ENCODE measurements at places on chromosomes 6 and 20.

DNA sequence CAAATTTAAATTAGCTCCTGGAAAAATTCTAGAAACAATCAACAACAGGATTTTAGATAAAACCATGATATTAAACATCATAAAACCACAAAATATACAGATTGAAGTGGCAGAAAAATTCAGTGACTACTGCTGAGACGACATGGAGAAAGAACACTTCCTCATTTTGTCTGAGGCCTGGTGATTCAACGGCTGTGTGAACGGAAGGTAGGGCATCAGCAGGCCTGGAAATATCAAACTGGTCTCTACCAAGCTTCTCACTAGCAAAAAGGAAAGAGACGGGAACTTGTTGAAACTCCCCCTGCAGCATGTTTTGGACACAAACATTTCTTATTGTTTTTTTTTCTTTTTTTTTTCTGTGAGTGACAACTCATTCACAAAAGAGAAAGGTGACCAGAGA, 58.0 kb upstream of the AHI1 start:
- no peak for DNase-seq

- DNase-seq: no peak
These were observed 65.7 kb downstream of the CTCFL start for GRCh38 chr20:57459278-57459677.

- DNase-seq: no peak
These were observed 33.6 kb downstream of the TMX4 start for GRCh38 chr20:7985916-7986315.

GRCh38 chr6:117423754-117424153, 2.0 kb downstream of the ROS1 start:
- DNase-seq: no peak

GRCh38 chr6:167829513-167829912, 2.8 kb downstream of the AFDN start:
- DNase-seq: peak; percentile 13

DNA sequence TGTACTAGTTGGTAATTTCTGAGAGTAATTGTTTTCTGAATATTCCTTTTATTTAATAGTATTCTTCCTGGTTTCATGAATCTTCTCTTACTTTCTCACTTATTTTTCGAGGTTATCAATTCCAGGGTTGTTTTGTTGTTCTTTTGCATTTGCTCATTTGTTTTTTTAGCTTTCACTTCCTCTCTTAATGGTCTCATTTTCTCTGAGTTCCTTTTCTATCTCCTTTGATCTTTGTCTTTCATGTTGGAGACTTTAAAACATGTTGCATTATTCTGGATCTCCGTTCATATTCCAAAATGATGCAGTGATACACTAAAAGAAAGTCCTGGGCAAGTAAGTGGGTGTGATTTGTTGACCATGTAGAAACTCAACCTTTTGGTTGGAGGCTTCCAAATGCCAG, 345.3 kb upstream of the SLC35B3 start:
- DNase-seq: no peak

Measured in CD4-positive, alpha-beta T cell treated with Interleukin-2 at 100 ng/mL for 4 hours (primary cell).